ENCODE measurements at places on chromosomes 7 and 10.

DNA sequence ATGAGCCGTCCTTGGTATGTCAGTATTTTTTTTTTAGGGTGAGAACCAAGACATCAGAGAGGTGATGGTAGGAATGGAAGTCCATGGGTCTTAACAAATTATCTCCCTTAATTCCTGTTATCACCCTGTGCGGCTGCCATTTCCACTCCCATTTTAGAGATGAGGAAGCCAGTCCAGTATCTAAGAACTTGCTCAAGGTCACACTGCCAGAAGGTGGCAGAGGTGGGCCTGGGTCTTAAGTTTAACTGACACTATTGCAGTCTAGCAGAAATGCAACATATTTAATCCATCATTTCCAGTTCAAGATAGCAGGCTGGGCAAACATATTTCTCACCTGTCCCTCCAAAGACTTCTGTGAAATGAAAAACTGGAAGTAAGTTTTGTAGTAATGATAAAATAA, 108.3 kb downstream of the GLI3 start:
- no peak for DNase-seq

GRCh38 chr7:36312064-36312914, 77.4 kb upstream of the ANLN start:
- no peak for DNase-seq

- no peak for DNase-seq
These were observed 90.9 kb downstream of the NT5C2 start for GRCh38 chr10:103102195-103102594.

DNA sequence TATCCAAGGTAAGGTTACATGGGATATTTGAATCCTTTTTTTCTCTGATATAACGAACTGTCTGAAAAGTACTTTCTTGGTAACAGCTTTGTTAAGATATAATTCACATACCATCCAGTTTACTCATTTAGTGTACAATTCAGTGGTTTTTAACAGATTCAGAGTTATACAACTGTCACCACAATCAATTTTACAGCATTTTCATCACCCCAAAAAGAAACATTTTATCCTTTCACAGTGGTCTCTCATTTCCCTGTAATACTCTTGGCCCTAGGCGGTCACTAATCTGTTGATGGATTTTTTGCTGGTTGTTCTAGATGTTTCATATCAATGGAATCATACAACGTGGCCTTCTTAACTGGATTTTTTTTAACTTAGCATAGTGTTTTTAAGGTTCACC, 91.6 kb downstream of the GLCCI1 start:
- DNase-seq: no peak

- no peak for DNase-seq
These were observed 16.8 kb upstream of the DNAH11 start for GRCh38 chr7:21526007-21526406.

DNA sequence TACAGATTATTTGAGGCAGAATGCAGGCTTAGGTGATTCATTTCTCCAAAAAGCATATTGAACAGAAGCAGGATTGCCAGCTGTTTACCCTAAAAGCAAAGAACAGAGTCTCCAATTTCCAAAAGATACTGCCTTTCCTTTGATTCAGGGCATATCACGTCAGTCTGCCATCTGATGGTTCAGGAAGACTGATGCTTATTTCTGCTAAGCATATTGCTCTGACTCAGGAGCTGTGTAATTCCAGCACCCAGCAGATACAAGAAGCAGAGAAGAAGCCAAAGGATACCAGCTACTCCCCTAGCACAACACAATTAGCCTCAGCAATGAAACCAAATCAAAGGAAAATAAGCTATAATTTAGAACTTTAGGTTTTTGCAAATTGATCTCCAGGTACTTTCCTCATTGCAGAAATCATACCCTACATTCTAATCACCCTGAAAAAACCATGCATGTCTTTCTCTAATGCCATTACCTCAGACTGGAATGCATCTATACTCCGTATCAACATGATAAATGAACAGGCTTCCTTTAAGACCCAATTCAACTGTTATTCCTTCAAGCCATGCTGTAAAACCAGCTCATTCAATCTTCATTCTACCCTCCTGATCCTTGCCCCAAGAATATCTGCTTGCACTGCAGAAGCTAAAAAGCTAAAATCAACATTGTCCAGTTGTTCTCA, 55.1 kb downstream of the ABI1 start:
- DNase-seq: no peak

DNA sequence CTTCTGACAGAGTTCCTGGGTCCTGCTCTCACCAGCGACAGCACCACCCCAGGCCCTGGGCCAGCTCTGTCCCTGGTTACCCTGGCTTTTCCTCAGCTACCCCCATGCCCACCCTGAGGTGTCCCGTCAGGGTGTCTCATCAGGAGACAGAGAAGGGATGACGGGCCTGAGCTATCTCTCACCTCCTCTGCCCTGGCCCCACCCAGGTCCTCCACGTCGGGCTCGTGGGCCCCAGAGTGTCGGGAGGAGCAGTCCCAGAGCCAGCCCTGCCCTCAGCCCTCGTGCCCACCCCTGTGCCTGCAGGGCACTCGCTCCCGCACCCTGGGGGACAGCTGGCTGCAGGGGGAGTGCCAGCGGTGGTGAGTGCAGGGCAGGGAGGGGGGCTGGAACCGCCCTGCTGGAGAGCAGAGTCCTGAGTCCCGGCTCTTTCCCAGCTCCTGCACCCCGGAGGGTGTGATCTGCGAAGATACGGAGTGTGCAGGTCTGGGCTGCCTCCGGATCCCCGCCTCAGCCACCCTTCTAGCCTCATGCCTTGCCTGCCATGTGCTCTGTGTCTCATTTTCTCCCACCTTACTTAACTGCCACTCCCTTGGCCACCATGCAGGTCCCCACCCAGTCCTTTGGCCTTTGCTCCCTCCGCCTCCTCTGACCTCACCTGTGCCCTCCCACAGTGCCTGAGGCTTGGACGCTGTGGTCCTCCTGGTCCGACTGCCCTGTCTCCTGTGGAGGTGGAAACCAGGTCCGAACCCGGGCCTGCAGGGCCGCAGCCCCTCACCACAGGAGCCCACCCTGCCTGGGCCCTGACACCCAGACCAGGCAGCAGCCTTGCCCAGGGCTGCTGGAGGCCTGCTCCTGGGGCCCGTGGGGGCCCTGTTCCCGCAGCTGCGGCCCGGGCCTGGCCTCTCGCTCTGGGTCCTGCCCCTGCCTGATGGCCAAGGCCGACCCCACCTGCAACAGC, 16.7 kb upstream of the ZNF862 start:
- no peak for DNase-seq

DNA sequence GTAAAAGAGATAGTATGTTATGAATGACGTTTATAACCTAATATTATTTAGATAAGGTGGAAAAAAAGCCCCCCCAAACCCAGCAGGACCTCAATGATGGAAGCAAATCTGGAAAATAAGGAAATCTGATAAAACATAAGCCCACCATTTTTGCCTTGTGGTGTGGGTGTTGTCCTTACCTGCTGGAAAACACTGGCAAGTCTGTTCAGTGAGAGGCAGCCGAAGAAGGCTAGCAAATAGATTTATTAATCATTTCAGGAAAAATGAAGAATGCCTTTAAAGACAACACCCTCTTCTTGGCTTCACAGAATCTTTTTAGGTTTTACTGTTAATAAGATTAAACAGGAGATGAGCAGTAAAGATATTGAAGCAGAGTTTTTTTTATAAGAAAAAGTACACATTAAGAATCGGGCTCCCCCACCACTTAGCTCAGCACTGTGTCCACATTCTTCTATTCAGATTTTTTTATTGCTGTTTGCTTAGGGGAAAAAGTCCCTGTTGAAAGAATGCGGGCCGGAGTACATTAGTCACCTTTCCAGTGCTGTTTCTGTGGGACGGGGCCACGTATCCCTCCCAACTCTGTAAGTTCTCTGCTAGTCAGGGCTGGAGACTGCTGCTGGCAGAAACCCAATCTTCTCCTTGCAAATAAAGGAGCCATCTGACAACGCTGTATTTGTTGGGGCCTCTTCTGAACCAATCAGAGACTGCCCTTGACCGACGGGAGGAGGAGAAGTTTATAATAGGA, 104.1 kb downstream of the EVX1 start:
- DNase-seq: no peak

- no peak for DNase-seq
These were observed 32.5 kb upstream of the ADAM12 start for GRCh38 chr10:126420567-126421300.

DNA sequence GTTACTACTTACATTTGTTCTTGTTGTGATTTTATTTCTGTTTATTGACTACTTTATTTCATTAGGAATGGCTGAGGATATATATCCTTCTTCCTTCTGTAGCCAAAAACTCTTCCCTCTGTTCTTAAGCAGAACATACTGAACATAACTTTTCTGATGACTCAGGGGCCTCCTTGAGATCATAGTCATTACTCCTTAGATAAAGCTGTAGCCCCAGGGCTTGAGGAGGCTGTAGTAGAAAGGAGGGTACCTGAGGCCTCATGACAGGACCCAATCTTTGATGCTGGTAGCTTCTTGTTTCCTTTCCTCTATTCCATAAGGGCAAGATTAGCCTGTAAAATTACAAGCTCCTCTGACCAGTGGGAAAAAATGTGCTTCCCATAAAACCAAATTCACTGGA, 41.2 kb upstream of the FGFR2 start:
- no peak for DNase-seq

- DNase-seq: no peak
These were observed 8.9 kb upstream of the LYZL1 start for GRCh38 chr10:29279779-29280487.

- no peak for DNase-seq
These were observed 140.5 kb downstream of the HBP1 start for GRCh38 chr7:107309296-107309695.

DNA sequence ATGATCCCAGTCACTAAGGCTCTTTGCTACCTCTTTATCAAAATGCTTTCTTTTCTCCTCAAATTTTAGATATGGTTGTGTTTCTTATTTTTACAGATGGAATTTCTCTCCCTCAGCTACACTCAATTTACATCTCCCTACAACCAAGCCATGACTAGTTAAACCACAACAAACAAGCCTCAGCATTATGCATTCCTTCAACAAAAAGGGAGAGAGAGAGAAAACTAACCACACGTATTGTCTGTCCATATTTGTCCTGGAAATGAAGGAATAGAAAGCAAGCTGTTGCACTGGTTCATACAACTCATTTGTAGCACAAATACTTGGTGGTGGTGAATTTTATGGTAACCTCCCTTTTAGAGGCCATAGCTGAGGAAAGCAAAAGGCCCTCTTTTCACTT, 286.4 kb downstream of the AHR start:
- DNase-seq: no peak

DNA sequence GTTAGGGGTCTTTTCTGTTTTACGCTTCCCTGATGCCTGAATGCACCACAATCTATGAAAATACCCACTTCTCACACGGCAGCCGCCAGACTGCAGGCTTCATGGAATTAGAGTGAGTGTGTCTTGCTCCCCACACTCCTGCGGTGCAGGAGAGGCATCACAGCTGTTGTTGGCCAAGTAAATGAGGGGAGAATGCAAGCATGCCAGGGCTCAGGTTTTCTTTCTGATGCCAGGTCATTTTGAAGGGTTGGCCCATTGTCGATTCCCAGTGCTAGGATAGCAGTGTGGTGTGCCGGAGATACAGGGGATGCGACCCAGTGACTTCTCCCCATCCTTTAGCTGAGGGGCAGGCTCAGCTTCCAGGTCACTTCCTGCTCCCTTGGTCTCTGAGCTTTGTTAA, 16.3 kb downstream of the CXCL12 start:
- no peak for DNase-seq

- DNase-seq: no peak
These were observed 955.7 kb downstream of the SORCS3 start for GRCh38 chr10:105596749-105597148.

GRCh38 chr7:45872116-45873034, 507 bp downstream of the CCDC201 start:
- DNase-seq: no peak

- no peak for DNase-seq
These were observed 5.9 kb upstream of the INHBA start for GRCh38 chr7:41708581-41709358.

DNA sequence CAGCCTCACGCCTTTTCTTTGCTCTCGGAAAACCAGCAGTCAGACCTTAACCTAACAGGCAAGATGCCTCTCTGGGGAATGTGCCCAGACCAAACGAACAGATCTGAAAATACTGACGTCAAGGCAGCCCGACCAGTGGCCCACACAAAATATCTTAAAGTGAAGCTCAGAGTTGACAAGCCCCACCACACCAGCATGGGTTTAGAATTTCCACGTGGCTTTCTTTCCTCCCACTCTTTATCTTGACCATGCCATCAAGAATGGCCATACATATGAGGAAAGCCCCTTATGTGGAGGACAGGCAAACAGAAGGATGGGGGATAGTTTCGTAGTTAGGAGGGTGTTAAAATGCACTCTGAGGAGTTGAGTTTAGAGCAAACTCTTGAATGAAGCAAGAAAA, 89.8 kb downstream of the MRPL32 start:
- no peak for DNase-seq

- DNase-seq: no peak
These were observed 3.1 kb downstream of the IFIT2 start for GRCh38 chr10:89304925-89305324.

DNA sequence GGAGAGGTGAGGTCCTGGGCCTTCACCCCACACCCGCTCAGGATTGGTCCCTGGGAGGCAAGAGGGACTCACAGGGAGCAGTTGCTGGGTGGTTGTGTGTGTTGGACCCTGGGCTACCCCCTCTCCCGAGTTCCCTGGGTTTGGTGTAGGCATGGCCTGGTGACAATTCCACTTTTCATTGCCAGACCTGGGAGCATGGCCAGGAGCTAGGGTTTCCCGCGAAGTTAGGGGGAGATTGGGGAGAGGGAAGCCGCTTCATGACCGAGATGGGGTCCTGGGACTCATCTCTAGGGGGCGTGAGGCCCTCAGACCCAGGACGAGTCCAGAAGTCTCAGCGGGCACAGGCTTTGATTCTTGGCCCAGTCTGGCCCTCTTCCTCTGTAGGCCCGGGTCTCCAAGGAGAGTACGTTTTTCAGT, 606 bp downstream of the PALD1 start:
- DNase-seq: no peak

DNA sequence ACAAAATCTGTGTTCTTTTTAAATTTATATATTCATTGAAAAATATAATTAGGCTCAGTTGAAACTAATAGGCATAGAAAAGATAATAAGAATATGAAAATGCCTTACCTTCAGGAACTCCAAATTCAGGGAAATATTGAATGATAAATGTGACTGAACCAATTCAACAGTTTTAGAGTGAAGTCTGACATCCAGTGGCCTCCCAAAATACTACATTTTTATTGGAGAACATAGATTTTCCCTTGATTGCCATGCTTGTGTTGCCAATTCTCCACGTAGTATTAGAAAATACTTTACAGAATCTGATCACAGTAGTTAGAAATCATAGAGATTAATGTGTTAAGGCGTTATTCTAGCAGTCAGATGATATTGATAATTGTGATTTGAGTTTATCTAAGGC, 1246.7 kb downstream of the GATA3 start:
- no peak for DNase-seq

DNA sequence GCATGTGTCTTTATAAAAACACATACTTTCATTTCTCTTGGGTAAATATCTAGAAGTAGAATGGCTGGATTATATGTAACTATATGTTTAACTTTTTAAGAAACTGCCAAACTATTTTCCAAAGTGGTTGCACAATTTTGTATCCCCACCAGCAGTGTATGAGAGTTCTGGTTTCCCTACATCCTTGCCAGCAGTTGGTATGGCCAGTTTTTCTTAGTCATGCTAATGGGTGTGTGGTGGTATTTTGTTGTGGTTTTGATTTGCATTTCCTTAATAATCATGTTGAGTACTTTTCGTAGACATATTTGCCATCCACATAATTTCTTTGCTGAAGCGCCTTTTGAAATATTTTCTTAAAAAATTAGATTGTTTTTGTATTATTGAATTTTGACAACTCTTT, 60.3 kb downstream of the NEUROG3 start:
- no peak for DNase-seq

- no peak for DNase-seq
These were observed 282.0 kb downstream of the ADK start for GRCh38 chr10:74432841-74433594.
